Stimulated activated CD8-positive, alpha-beta memory T cell treated with anti-CD3 and anti-CD28 coated beads, Interleukin-7, amount 100 ng/mL, for 1 hour (primary cell): ENCODE measurements at places on chromosomes 6 and 20.
A peak's percentile ranks its signal among the peaks of the same experiment; 100 is the strongest.

- DNase-seq, result no peak
Measured at GRCh38 chr6:31473780-31474761, 23.9 kb upstream of the MICB start.

DNA sequence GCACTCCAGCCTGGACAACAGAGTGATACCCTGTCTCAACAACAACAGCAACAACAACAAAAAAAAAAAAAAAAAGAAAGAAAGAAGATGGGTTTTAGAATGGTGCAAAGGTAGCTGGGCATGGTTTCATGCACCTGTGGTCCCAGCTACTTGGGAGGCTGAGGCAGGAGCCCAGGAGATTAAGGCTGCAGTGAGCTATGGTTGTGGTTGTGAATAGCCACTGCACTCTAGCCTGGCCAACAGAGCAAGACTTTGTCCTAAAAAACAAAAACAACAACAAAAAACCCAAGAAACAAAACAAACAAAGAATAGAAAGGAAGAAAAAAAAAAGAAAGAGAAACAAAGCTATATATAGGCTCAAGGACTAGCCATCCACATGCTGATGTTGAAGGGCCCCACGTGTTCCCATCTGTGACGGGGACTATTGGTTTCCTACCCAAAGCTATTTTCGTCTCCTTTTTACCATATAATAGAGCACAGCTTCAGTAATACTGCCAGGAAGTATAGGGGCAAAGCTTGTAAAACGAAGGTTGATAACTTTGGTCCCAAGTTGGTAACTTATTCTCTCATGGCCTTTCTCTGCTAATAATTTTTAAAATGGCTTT, 7.9 kb upstream of the EEF1E1 start:
- no peak for DNase-seq

- DNase-seq, result no peak
Measured at GRCh38 chr6:27267857-27268434, 20.4 kb downstream of the PRSS16 start.

DNA sequence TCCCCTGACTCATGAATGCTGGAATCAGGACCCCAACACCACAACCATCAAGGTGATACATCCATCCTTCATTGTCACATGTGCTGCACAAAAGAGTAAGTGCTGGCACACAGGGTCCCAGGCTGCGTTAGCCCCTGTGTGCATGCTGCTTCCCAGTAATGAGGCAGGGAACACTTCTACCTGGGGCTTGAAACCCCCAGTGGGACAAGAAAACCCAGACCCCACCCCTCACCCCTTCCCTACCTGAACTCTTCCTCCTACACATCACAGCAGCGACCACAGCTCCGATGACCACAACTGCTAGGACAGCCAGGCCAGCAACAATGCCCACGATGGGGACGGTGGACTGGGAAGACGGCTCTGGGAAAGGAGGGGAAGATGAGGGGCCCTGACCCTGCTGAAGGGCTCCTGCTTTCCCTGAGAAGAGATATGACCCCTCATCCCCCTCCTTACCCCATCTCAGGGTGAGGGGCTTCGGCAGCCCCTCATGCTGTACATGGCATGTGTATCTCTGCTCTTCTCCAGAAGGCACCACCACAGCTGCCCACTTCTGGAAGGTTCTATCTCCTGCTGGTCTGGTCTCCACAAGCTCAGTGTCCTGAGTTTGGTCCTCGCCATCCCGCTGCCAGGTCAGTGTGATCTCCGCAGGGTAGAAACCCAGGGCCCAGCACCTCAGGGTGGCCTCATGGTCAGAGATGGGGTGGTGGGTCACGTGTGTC, 2.0 kb downstream of the HLA-B start:
- no peak for DNase-seq

DNA sequence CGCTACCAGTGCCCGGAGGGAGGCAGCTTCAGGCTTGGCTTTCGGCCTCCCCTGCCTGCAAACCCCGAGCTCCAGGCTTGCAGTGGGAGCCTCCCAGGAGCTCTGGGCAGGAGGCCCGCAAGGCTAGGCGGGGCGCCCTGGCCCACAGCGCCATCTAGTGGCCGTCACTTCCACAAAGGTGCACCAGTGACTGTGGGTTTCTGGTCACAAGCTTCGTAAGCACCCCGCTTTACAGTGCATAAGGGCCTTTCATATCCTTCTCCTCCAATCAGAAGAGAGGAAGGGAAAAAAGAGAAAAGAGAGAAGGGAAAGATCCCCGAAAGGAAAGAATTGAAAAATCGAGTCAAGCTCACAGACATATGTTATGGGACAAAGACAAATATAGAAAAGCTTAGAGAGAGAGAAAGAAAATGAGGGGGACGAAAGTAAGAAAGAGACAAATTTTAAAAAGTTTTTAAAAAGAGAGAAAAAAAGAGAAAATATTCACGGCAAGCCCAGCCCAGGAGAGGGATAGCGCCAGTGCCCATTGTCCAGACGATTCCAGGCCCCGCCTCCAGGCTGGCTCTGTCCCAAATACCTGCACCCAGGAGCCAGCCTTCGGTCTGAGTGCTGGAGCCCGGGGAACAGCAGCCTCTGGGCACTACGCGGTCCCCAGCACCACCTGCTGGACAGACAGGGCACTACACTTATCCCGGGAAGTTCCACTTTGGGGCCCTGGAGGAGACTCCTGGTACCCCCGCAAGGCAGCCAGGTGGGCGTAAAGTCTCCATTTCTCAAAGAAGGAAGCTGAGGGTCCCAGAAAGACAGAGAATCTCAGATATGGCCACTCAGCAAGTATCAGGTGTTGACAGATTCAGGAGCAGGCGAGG, 207.1 kb downstream of the PREX1 start:
- DNase-seq, result peak; percentile 46

- no peak for DNase-seq
Measured at GRCh38 chr6:49550492-49551077, at the start of gene C6orf141. Gene C6orf141, plus strand, starts transcription at chr6:49550668. Its CDS starts 125 bp downstream, at chr6:49550793.

DNA sequence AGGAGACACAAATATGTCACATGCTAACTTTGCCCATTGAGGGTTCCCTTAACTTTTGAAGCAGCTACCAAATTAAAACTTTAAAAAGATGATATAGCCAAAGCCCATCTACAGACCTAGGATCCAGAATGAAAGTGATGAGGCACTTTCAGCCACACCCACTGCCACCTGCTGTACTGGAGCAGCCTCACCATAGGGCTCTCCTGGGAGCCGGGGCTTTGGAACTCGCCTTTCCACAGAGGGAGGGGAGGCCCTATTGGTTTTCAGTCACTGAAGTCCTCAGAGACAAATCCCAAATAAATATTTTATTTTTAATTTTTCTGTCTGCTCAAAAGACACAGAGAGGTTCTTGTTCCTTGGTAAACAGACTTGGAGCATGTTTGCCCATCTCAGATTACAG, 238.1 kb upstream of the TAB2 start:
- no peak for DNase-seq

- no peak for DNase-seq
Measured at GRCh38 chr6:24431045-24431451, 28.3 kb downstream of the MRS2 start.

- DNase-seq, result no peak
Measured at GRCh38 chr20:23061734-23062561, 12.5 kb upstream of the THBD start.

DNA sequence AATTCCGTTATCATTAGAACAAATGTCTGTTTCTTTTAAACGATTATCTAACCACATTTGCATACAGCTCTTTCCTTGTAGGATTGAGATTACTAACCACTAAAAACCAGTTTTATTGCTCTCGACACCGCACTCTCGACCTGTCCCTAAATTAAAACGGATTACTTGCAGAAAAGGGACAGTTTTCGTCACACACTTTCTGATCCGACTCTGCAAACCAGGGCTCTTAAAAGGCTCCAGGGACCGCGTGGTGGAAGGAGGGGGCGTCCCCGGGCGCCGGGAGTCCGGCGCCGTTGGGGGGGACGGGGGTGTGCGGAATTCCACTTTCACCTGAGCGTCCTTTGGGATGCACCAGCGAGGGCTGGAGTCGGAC, 731 bp downstream of the MAK start:
- DNase-seq, result no peak

- DNase-seq, result no peak
Measured at GRCh38 chr20:21146215-21146614, 20.3 kb downstream of the KIZ start.

- DNase-seq, result no peak
Measured at GRCh38 chr20:14951105-14951504, 613.7 kb upstream of the FLRT3 start.

DNA sequence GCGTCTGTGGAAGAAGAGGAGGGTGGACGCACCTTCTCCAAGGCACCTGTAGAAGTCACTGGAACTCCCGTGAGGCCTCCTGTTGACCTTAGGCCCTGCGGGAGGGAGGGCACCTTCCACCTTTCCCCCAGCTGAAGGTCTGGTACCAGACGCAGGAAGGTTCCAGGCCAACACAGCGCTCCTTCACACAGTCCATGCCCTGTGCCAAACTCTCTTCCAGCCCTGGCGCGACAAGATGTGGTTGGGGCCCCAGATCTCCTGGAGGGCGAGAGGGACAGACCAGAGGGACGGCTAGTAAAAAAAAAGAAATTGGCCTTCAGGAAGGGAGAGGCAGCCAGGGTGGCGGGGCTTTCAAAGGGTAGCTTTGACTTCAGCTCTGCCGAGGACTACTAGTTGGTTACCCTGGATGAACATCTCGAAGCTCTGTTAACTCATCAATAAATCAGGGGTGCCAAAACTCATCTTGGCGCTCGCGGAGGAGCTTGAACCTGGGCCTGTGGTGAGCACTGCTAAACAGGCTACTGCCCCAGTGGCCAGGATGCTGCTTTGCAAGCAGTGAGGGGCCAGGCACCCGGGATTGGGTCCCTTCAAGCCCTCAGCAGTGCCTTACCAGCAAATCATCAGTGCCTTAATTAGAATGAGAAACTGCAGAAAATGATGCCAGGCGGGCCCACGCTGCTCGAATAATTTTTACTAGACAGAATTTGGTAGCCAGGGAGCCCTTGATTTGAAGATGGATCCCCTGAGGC, 14.9 kb downstream of the AARS2 start:
- DNase-seq, result no peak
